Stimulated activated CD4-positive, alpha-beta T cell treated with anti-CD3 and anti-CD28 coated beads, Interleukin-4, amount 100 ng/mL, for 1 hour (primary cell): ENCODE measurements at places on chromosomes 3 and 15.
A peak's percentile ranks its signal among the peaks of the same experiment; 100 is the strongest.

DNA sequence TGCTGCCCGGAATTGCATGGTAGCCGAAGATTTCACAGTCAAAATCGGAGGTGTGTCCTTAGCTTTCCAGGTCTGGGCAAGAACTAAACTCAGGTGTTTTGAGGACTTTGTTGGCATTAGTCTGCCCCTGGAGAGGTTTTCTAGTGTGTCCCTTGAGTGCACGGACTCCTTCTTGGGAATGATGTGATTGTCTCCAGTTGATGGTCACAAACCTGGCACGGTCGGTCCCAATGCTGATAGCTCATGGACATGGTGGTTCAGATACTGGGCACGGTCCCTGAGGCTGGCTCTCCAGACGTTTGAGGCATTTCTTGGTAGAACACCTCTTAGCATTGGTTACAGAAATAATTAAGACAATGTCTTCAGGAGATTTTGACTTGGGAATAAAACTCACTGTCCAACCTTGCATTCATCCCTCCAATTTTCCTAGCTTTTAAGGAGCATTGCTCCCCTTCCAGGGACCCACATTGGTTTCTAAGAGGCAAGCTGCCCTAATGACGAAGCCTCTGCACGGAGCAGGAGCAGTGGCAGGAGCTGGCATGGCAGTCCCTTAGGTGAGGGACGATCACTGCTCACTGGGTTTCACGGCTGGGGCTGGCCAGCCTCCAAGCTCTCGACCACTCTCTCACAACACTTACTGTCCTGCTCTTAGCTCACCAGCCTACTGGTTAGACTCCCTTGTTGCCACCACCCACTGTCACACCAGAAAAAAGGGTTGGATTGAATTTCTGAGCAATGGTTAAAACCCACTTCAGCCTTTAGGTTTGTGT lies 68.1 kb downstream of the PGPEP1L start:
- DNase-seq: no peak

GRCh38 chr15:34055868-34056595 lies 17.0 kb upstream of the AVEN start:
- no peak for DNase-seq

GRCh38 chr15:80744826-80745225 lies 34.3 kb upstream of the CEMIP start:
- no peak for DNase-seq

DNA sequence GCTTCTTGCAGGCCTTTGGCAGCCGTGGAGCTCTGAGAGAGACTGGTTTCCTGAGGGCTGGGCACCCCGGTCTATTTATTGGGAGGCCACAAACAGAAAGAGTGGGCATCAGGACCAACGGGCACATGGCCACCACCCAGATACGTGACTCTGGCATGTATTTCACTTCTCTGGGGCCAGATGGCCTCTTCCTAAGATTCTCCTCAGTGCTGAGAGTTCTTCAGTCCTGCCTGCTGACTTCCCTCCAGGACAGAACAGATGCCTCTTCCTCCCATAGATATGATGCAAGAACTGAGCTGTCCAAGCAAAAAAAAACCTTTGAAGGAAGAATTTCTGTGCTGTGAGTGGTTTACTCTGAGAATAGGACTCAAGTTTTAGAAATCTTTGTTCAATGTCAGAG lies 107.7 kb downstream of the IGF2BP2 start:
- DNase-seq: no peak

DNA sequence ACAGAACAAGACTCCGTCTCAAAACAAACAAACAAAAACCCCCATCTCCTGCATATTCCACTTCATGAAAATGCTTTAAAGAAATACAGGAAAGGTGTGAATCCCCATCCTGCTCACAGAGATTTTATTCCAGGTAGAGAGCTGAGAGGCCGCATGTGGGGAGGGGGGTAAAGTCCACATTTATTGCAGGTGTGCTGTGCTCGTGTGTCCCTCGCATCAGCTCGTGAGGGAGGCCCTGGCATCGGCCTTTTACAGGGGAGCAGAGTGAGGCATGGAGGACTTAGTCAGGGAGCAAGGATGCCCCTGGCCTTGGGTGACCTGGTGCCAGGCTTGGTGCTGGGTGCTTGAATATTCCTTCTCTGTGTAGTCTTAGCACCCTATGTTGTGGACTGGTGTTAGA lies 413.5 kb upstream of the C2CD4B start:
- no peak for DNase-seq

DNA sequence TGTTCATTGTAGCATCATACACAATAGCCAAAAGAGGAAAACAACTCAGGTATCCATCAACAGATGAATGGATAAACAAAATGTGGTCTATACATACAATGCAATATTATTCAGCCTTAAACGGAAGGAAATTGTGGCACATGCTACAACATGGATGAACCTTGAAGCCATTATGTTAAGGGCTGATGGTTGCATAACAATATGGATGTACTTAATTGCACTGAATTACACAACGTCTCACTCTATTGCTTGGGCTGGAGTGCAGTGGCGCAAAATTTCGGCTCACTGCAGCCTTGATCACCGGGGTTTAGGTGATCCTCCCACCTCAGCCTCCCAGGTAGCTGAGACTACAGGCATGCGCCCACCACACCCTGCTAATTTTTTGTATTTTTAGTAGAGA lies 7.0 kb upstream of the TMEM62 start:
- DNase-seq: no peak

GRCh38 chr15:94086341-94086740 lies 145.0 kb upstream of the MCTP2 start:
- no peak for DNase-seq

- no peak for DNase-seq
These were observed 516.8 kb upstream of the PROK2 start for GRCh38 chr3:72301779-72302178.

- DNase-seq: no peak
These were observed 3.2 kb downstream of the MAN2A2 start for GRCh38 chr15:90906181-90906849.

DNA sequence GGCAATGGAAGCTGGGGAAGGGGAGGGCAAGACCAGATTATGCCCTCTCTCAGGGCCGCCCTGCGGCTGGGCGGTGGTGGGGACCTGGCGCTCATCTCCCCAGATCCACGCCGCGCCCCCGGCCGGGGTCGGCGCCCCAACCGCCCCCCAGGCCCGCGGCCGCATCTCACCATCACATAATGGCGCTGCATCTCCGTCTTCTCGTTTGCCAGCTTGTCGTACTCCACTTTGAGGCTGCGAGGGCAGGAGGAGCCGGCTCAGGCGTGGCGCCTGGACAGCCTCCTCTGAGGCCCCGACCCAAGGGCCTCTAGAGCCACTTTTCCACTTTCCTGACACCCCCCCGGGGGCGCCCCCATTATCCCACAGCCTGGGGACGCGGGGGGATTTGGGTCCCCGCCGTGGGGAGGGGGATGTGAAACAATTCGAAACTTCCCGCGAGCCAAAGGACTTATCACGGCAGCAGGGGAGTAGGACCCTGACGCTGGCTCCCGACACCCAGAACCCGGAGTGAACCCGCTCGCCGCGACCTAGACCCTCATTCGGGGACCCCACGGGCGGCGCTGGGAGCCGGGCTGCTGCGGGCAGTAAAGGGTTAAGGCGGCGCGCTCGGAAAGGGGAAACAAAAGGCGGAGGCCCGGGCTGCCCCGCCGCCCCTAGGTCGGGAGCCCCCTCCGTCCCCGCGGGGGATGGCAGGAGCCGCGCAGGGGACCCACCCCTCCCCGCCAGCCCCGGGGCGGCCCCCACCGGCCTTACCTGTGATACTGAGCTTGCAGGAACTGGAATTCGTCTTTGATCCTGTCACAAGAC lies 2.1 kb downstream of the TLE3 start:
- DNase-seq: peak; percentile 65

GRCh38 chr3:134312072-134312872 lies 61.6 kb upstream of the RYK start:
- no peak for DNase-seq

DNA sequence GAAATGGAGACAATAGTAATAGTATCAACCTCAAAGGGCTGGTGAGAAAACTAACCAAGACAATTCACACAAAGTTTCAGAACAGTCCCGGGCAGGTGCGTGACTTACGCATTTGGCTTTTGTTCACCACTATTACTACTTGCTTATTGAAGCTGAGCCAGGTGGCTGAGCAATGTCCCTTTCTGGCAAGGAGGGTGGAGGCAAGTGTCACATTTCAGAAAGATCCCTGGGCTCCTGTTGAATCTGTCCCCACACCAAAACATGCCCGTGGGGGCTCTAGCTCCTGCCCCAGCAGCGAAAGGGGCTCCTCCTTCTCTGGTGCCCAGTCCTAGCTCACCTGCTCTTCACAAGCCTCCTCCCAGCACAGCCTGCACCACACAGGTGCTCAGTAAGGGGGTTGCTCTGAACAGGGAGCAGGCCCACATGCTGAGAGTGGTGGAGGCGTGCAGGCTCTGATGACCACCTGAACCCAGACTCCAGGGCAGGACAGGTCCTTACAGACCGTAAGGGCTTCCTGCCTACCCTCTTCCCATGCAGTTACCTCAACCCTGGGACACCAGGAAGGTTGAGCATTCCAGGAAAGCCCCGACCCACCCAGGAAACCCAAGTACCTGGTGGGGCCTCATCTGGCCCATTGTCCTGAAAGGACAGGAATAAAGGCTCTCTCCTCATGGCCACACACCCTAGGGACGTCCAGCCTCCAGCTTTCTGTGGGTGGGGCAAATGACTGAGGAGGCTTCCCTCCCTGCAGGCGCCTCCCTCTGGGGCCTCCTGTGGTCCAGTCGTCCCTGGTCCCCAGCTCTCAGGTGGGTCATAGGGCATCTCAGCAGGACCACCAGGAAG lies 32.6 kb downstream of the SEMA7A start:
- DNase-seq: peak; percentile 37

DNA sequence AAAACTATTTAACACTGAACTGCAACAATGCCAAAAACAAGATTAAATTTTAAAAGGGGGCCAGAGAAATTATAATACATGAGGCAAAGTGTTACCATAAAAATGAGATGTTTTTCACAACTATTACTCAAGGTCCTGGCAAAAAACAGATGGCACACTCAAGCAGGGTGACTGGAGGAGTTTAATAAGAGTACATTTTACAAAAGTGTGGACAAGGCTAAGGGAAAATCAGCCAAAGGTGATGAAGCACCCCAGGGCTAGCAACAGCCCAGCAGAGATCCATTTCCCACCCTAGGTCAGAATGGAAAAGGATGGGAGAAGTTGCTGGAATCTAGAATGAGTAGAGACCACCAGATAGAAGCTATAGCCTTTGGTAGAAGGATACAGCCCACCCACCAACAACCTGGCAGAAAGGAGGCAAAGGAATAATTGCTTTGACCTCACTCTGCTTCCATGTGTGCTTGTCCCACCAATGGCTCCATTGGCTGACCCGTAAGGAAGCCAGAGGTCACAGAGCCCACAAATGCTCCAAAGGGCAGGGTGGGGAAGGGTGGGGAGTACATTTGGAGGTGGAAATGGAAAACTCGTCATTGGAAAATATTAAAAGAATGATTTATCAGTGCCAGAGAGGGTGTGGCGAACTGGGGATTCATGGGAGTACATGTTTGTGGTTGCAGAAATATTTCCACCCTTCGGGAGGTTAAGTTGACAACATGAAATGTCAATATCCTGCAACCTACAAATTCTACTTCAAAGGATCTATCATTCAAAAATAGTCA lies 161.0 kb upstream of the UBE2E2 start:
- DNase-seq: no peak

DNA sequence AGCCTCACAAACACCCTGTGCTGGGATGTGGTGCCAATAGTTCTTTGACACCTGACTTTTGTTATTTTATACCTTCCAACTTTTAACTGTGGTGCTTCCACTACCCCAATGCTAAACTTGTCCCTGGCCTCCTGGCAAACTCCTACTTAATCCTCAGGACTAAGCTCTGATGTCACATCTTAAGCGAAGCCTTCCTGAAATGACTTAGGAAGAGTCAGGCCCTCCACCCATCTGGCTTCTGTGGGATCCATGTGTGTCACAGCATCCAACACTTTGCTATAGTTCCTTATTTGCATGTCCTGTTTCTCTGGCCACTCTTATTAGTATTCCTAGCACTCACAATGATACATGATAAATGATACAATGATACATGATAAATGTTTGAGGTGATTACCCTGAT lies 133.2 kb downstream of the FILIP1L start:
- no peak for DNase-seq

GRCh38 chr15:46088486-46089445 lies 453.9 kb downstream of the SQOR start:
- no peak for DNase-seq

GRCh38 chr3:10400749-10401495 lies 80.0 kb upstream of the SEC13 start:
- no peak for DNase-seq

- DNase-seq: no peak
These were observed 29.4 kb upstream of the ARID3B start for GRCh38 chr15:74511583-74511982.

- no peak for DNase-seq
These were observed 351.6 kb downstream of the GAP43 start for GRCh38 chr3:115974940-115975339.

GRCh38 chr3:127324076-127324475 lies 36.2 kb upstream of the PRR20G start:
- DNase-seq: no peak

DNA sequence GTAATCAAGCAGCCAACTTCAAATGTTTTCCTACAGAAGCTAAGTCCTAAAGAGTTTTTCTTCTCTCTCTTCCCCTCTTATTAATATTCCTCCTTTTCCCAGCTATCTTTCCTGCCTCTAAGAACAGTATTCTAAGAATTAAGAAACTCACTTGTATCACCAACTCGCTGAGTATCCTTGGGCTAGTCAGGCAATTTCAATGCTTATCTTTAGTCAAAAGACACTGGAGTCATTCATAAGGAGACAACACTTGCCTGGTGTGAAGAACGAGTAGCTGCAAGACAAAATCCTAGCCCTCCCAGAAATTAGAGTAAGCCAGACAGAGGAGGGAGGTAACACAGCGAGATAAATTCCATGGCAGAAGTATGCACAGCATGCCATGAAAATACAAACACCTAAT lies 10.7 kb downstream of the VGLL4 start:
- DNase-seq: no peak

- no peak for DNase-seq
These were observed 16.1 kb upstream of the GCSAM start for GRCh38 chr3:112149136-112149535.

DNA sequence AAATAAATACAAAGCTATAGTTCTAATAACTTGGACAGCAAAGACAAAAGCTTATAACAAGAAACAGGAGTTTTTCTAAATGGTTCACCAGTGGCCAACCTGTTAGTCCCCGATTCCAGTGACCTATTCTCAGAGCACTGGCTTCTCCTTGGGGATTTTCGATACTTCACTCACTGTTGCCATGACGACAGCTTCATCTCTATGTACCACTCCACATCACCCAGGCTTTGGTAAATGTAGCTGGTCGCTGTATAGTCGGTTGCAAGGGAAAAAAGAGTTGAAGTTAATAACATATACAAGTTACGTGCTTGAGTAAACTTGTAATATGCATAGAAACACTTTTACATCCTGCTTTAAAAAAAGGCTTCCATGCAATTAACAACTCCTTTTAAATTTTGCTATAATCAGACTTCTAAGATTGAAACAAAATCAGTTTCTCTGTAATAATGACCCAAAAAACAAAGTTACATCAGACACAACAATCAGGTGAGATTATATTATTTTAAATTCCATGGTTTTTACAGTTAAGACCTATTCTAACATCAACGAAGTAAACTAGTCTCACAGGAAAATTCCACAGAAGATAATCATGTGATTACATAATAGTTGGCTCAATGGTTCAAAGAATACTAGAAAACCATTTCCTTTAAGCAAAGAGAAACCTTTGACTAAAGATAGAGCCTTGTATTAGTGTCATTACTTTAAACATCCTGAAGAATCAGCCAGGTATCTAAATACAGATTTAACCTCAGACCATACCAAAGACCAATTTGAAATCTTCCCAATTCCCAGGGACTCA lies 2.9 kb downstream of the CCNL1 start:
- no peak for DNase-seq
